ENCODE measurements at places on chromosomes 13 and 19. TPM values are rescaled to one million over a fixed set of nuclear protein-coding genes. Genes with fewer than 3 reads are reported as not detected.

DNA sequence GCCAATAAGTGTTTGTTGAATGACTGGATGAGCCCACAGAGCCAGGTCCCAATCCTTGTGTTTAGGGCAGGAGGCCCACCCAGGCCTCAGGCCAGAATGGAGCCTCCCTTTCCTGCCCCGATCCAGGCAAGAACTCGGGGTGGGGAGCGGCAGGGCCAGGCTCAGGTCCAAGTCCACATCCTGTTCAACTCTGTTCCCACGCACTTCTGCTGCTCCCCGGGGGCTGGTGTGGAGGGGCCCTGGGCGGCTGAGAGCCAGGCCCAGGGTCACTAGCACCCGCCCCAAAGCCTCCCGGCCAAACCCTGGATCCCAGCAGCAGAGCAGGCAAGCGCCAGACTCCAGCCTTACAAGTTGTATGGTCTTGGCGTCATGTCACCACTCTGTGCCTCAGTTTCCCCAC, 8.0 kb downstream of the ANGPTL8 start:
- DNase-seq = peak; percentile 86

DNA sequence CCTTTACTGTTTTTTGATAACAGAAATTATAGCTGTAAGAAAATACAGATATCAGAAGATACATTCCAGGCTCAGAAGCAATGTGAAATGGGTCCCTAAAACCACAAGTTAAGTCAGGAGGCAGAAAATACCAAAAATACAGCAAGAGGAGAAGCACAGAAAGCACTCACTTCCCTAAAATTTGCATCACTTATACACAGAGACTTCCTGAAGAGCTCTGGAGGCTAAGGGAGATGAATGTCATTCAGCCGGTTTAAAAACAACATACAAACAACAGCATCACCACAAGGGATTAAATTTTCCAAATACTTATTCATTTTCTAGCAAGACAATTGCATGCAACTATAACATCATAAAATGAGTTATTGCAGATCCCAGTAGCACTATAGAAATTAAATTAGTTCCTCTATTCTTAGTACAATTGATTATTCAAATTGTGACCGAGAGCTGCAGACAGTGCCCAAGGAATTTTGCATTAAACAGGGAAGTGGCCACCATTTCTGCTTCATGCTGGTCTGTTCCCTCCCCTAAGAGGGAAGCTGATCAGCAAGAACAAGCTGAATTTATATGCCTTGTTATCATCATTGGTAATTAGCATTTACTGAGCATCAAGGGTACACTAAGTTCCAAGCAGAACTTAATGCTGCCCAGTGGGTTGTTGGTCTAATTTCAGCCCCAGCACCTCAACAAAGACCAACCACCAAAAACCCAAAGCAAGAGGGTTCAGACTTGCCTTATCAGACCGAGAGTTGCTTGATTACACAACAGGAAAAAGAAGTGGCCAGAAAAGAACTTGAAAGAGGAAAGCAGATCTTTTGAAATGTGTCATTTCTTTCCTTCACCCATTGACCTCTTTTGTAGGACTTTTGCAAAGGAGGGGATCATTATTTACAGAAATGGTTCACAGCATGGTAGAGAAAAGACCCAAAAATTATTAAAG, 140.7 kb downstream of the KCTD12 start:
- peak; percentile 57 for DNase-seq

DNA sequence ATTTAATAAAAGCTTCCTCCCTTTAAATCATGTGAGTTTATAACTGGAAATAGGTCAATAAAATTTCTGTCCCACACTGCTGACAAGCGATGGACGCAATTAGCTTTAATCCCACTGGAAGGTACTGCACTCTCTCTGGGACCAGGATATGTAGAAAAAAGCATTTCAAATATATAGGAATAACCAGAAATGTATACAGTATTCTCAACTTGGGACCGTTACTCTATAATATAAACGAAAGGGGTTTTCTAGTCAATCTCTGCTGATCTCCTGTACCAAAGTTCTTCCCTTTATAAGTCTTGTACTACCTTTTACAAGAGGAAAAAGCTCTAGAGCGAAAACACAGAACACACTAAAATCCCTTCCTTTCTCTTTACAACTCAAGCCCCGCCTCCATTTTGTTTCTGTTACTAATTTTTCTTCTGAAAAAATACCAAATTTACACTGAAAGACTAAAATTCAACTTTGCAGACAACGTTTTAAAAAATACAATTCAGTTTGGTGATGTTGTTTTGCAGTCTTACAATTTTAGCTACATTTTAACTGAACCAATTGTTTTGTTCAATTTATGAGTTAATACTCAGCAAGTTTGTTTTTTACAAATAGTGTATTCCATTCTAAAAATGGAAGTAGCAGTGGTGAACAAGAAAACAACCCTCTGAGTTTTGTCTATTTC, 1.7 kb upstream of the USPL1 start:
- peak; percentile 87 for DNase-seq

- peak; percentile 14 for DNase-seq
Measured at GRCh38 chr13:83221813-83222241, 660.4 kb downstream of the SLITRK1 start.

GRCh38 chr19:7112675-7113074, 43.2 kb downstream of the ZNF557 start:
- DNase-seq = no peak

GRCh38 chr13:38590230-38590629, 96.6 kb upstream of the FREM2 start:
- no peak for DNase-seq

- DNase-seq = no peak
Measured at GRCh38 chr13:35228536-35228935, 248.0 kb downstream of the MAB21L1 start.

- no peak for DNase-seq
Measured at GRCh38 chr19:5628461-5628860, 5.6 kb downstream of the SAFB start.

DNA sequence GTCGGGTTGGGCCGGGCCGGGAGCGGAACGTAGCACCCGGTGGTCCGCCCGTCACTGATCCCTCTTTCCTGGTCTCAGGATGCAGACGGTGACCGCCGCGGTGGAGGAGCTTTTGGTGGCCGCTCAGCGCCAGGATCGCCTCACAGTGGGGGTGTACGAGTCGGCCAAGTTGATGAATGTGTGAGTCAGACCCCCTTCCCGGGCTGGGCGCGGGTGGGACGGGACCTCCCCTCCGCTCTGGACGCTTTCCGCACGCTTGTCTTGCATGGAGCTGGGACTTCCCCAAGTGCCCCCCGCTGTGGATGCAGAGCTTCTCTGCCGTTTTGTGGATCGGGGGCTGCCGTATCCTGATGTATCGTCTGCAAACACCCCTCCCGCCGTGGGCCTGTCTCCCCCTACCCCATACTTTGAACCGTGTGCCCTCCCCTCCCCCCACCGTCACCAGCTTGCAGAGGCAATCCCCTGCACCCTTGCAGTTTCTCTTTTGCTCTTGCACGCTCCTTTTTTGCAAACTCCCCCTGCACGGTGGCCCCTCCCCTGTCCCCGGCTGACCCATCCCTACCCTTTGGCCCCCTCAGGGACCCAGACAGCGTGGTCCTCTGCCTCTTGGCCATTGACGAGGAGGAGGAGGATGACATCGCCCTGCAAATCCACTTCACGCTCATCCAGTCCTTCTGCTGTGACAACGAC, 669 bp downstream of the GADD45B start:
- peak; percentile 53 for DNase-seq

DNA sequence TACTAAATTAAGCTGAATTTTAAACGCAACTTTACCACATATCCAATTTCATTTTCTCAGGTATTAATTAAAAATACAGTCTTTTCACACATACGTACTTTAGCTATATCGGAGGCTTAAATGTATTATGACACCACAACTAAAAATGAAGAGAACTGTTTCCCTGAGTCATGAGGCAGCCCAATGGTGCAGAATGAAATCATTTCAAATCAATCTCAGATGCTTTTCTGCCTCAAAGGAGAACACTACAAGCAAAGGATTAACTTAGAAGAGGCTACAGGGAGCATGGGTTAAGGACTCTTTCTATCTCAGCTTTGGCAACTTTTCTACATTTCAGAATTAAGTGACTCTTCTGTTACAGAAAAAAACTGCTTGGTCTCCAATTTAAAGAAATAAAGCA, 516.3 kb upstream of the HTR2A start:
- peak; percentile 6 for DNase-seq

GRCh38 chr19:50189331-50189730, 14.1 kb upstream of the MYH14 start:
- no peak for DNase-seq

DNA sequence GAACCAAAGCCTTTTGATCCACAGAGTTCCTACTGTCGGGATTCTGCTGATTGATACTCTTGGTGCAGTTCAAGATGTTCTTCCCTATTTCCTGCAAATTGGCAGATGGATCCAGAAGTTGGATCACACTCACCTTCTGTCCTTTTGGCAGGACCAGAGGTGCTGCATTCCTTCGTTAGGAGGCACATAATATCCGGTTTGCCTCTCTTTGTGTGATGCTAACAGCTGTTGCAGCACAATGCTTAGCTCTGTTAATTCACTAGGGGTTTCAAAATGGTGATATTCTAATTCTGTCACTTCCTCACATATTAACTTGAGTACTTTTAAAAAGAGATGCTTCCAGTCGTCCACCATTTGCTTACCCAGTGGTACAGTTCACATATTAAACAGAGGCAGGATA, 15.2 kb upstream of the CHST8 start:
- no peak for DNase-seq

GRCh38 chr13:77056382-77056781, 29.4 kb upstream of the FBXL3 start:
- DNase-seq = no peak

- no peak for DNase-seq
Measured at GRCh38 chr13:30810261-30810701, 74.9 kb downstream of the ALOX5AP start.

GRCh38 chr13:54387625-54388024, 1359.0 kb downstream of the OLFM4 start:
- DNase-seq = no peak

- DNase-seq = peak; percentile 38
Measured at GRCh38 chr13:45851171-45851921, at the start of gene SIAH3. SIAH3 (minus strand) TSS chr13:45851753; CDS start chr13:45851629, 124 bp downstream.

- no peak for DNase-seq
Measured at GRCh38 chr13:73096173-73096572, 37.4 kb downstream of the KLF5 start.

GRCh38 chr19:17873786-17874757, 2.3 kb downstream of the SLC5A5 start:
- no peak for DNase-seq

- peak; percentile 41 for DNase-seq
Measured at GRCh38 chr13:106919638-106920037, 351.7 kb upstream of the ARGLU1 start.

GRCh38 chr19:18846862-18847548, 15.2 kb downstream of the UPF1 start:
- DNase-seq = peak; percentile 88

GRCh38 chr13:112870051-112870331, 99.0 kb upstream of the MCF2L start:
- no peak for DNase-seq

- peak; percentile 68 for DNase-seq
Measured at GRCh38 chr19:45526143-45526542, 18.9 kb downstream of the VASP start.

- no peak for DNase-seq
Measured at GRCh38 chr13:33279414-33280278, 5.9 kb downstream of the STARD13 start.

DNA sequence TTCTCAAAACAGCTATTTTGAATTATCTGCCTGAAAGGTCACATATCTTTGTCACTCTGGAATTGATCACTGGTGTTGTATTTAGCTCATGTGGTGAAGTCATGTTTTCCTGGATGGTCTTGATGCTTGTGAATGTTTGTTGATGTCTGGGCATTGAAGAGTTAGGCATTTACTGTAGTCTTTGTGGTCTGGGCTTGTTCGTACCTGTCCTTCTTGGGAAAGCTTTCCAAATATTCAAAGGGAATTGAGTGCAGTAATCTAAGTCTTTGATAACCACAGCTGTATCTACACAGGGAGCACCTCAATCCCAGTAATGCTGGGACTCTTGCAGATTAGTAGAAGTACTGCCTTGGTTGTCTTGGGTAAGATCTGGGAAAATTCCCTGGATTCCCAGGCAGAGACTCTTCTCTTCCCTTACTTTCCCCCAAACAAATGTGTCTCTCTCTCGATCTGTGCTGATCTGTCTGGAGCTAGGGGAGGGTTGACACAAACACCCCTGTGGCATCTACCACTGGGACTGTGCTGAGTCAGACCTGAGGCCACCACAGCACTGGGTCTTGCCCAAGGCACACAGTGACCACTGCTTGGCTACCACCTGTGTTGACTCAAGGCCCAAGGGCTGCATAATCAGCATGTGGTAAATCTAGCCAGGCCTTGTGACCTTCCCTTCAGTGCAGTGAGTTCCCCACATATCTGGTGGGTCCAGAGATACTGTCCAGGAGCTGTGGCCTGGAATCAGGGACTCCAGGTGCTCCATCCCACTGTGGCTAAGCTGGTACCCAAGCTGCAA, 5.5 kb upstream of the CYP4F3 start:
- no peak for DNase-seq

DNA sequence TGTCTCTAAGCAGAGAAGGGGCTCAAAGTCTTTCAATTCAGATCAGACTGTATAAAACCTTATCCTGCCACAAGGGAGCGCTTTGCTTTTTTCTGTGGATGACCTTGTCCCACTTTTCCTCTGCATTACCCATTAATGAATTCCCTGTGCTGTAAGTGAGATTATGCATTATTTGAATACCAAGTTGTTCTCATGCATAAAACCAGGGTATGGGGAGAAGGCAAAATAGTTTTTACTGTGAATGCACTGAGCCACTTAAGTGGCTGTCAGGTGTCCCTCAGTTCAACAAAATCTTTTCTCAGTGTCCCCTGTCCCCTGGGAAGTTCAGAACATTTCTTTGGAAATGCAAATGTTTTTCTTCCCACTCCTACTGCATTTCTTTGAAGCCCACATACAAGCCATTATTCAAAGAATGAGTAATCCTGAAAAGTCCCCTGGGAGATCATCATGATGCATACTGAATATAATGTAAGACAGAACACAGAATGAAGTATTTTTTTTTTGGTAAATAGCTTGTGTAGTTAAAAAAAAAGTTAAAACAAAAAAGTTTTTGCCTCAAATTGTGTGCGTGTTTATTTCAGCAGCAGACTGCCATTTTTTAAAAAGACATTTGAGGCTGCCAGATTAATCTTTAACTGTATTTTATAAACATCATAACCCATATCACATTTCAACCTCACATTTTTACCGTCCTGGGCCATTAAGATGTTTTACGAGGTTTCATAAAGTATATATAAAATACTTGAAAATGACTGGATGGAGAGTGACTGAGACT, 506.7 kb upstream of the PCDH9 start:
- peak; percentile 85 for DNase-seq

KIR3DL2 gene
- polyA plus RNA-seq = not detected

SLC1A6 gene
- 0.13 TPM for polyA plus RNA-seq

ARL11 gene
- polyA plus RNA-seq = 0.29 TPM

SYDE1 gene
- 18.9 TPM for polyA plus RNA-seq

KLF1 gene
- polyA plus RNA-seq = 1.5 TPM

GIPC3 gene
- polyA plus RNA-seq = 1.7 TPM

SMIM7 gene
- polyA plus RNA-seq = 62.4 TPM

MIR17HG gene
- 2.6 TPM for polyA plus RNA-seq
